ENCODE measurements at places on chromosomes 13 and 19.

DNA sequence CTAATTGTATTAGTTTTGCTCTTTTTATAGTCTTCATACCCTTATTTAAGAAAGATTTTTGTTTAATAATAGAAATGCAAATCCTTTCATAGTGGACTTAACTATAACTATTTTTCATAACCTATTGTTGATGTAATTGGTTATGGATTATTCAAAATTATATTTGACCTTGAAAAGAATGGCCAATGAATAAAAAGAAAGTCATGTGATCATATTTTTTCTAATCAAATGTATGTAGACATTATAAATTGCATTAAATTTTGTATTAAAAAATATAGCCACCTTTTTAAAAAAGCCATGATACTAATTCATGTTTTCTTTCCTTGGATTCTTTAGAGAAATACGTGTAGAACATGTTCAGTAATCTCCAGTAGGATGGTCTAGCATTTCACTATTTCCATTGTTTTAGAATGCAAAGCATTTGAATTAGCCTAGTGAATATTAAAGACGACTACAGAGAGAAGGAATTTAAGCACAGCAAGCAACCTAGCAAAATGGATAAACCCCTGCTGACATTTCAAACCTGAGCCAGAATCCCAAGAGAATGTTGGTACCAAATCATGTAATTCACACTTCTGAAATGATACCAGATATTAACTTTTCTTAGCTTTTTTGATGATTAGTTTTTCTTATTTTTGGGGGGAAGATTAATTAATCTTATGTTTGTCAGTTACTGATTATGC is 1297.4 kb upstream of the MIR17HG start:
- DNase-seq = no peak

DNA sequence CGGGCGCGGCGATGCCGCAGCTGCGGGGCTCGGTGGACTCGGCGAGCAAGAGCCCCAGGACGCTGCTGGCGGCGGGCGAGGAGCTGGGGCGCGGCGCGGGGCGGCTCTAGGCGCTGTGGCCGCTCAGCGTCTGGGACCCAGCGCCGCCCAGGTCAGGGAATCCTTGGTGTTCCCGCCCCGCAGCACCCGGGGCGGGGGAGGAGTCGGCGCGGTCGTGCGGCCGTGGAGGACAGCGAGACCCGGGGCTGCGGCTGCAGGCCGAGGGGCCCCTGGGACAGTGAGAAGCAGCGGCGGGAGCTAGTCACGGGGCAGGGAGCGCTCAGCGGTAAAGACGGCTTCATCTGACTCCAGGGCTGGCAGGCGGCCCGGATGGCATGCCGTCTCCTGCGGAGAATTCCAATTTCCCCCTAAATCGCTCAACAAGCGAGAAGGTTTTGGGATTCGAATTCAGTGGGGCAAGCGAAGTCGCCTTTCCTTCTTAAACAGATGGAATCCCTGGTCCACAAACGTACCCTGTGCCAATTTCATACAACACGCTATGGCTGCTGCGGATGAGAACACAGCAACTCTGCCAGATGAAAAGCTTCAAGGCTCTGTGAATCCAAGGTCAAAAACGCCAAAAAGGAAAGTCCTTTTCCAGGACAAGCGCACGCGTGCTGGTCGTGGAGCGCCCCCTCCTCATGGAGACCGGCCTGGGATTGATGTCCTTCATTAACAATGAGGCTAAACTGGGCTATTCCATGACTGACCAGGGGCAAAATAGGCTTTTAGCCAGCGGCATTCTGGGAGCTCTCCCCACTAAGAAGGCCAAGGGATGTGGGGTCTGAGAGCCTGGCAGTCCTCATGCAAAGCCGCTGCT is 4.2 kb upstream of the ZSCAN4 start:
- no peak for DNase-seq

GRCh38 chr13:111225810-111226546 is 94.5 kb upstream of the TEX29 start:
- no peak for DNase-seq

DNA sequence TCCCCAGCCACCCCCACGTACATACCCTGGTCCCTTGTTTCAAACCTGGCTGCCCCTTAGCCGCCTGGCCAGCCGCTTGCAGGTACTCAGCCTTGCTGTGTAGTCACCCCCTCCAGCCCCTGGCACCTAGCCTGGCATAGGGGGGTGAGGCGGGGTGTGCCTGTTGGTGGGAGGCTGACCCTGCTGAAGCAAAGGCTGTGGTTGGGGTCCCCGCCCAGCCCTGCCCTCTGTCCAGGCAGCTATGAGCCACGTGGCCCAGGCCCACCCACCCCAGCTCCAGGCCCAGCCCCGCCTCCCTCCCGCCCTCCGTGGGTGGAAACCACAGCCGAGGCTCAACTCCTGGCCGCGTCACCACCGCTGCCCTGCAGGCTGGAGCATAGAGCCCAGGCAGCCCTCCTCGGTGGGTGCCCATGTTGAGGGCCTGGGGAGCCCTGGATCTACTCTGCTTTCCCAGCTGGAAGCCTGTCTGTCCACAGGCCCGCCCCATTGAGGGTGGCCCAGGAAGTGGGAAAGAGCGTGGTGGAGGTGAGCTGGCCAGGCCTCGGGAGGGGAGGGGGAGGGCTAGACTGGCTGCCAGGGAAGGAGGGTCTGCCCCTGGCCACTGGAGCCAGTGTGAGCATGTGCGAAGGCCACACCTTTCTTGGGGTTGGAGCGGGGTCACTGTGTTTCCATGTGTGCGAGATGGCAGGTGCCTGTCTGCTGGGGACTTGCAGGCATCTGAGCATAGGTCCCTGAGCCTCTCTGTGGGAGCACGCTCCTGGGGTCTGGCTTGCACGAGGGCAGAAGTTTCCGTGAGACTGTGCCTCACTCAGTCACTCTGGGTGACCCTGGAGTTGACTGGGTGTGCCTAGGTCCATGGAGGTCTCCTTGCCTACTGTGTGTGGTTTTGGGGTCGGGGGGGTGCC is 31.0 kb downstream of the PAK4 start:
- no peak for DNase-seq

- DNase-seq = no peak
These were observed 2.8 kb downstream of the TBC1D17 start for GRCh38 chr19:49880162-49880869.

DNA sequence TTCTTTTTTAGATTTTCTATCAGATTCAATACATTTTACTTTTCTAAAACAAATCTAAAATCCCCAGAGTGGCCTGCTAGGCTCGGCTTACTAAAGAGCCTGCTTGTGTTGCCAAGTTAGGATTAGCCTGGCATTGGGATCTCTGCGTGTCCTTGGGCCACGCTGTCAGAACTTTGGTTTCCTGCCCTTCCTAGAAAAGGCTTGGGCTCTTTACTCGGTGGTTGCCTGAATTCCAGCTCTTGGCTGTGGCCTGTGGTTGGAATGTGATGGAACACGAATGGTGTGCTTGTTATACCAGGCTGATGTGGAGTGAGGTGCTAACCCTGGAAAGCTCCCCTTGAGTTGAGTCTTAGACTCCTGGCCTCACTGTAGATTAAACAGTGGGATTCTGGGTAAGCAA is 8.5 kb downstream of the SPATA13 start:
- DNase-seq = no peak

DNA sequence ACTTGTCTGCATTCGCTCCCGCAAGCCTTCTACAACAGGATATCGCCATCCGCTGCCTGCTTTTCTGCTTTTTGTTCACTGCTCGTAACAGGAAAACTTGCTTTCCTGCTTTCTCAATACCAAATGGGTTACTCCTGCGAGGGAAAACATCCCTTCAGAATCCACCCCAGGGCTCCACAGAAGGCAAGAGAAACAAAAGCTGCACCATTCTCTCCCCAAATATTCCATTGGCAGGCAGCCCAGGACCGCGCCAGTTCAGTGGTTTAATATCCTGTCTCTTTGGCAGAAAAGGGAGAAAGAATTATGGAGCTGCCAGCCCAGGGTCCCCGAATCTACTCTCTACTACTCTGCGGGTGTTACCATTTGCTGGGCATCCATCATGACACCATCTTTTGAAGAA is 84.7 kb upstream of the DOCK9 start:
- DNase-seq = no peak

DNA sequence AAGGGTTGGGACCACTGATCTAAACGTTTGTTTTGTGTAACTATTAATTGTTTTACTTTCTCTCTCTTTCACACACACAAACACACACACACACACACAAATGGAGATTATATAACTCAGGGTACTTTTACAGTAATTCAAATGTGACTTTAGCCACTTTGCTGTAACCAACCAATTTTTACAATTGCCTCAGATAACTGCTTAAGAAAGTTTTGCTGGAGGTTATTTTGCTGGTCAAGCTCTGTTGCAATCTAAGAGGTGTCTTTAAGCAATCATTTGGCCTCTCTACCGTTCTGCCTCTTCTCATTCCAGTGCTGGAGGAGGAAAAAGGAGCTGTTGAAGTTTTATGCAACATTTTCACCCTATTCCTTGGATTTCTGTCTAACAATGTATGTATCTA is 63.0 kb downstream of the TBC1D4 start:
- DNase-seq = no peak

DNA sequence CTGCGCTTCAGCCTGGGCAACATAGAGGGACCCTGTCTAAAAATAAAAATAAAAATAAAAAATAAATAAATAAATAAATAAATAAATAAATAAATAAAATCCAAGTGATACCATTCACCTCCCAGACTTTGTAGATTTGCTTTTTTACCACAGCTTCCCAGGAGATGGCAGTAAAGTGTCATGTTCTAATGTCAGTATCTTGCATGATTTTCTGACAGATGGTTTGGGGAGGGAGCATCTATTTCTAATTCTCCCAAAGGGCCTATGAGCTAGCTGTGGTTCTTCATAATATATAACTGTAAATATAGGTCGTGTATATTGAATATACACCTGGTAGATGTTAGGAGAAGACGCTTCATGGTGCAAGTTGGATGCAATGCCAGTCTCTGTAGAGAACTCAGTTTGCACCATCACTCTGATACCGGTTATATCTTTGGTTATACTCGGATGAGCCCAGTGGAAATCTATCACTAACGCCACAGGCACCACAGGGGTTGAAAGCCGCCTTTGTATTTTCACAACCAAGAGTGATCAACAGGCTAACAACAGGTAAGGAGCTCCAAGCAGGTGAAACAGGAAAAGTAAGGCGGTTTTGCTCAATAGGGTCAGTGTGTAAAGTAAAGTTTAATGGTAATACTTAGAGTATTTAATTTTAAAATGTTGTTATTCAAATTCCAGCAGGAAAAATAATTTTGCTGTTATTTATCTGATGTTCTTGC is 13.9 kb downstream of the APLP1 start:
- DNase-seq = peak; percentile 51

- DNase-seq = no peak
These were observed 560.9 kb upstream of the PCDH9 start for GRCh38 chr13:67791047-67791446.

DNA sequence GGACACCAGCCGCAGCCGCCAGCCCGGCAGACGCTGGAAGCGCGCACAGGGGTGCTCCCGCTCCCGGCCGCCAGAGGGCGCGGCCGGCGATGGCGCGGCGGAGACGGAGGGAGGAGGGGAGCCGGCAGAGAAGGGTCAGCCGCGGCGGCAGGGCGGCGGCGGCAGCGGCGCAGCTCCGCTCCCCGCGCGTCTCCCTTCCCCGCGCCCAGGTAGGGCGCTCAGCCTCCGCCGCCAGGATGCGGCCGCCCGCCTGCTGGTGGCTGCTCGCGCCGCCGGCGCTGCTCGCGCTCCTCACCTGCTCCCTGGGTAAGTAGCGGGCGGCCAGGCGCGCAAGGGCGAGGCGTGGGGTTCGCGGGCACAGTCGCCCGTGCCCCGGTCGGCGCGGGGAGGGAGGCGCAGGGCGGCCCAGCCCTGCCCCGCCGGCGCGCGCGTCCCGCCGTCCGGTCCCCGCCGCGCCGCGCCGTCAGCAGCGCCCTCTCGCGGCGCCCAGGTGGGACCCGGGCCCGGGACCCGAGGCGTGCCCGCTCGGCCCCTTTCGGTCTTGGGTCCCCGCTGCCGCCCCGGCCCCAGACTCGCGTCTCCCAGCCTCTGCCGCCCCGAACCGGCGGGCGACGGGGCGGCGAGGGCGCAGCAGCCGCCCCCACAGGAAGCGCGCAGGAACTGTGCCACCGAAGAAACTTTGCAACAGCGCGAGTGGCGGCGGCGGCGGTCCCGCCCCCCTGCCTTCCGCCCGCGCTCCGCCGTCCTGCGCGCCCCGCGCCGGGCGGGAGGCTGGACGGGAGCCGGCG is at the start of gene B3GLCT:
B3GLCT (plus strand) TSS at position 127 of the 788 bp plus-strand sequence; CDS start at position 237, 110 bp downstream.
- peak; percentile 66 for DNase-seq

DNA sequence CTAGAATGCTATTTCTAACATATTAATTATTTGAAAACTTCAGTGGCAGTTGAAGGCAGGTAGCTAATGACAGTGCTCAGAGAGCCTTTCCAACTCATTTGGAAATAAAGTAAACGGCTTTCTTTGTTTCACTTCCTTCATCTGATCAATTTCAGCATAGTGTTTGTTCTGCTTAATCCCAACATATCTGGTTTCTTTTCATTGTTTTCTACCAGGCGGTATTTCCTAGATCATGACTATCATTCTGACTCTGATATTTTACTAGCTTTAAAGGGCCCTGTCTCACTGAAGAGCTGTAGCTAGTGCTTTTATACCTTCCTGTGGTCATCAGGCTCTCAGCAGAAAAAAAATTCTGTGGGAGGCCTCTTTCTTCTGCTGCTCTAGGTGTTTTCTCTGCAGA is 178.6 kb downstream of the RBM26 start:
- DNase-seq = no peak

- DNase-seq = peak; percentile 34
These were observed 1.1 kb downstream of the PPP1R12C start for GRCh38 chr19:55116232-55116858.

GRCh38 chr13:28761586-28761985 is 42.8 kb upstream of the SLC46A3 start:
- no peak for DNase-seq

DNA sequence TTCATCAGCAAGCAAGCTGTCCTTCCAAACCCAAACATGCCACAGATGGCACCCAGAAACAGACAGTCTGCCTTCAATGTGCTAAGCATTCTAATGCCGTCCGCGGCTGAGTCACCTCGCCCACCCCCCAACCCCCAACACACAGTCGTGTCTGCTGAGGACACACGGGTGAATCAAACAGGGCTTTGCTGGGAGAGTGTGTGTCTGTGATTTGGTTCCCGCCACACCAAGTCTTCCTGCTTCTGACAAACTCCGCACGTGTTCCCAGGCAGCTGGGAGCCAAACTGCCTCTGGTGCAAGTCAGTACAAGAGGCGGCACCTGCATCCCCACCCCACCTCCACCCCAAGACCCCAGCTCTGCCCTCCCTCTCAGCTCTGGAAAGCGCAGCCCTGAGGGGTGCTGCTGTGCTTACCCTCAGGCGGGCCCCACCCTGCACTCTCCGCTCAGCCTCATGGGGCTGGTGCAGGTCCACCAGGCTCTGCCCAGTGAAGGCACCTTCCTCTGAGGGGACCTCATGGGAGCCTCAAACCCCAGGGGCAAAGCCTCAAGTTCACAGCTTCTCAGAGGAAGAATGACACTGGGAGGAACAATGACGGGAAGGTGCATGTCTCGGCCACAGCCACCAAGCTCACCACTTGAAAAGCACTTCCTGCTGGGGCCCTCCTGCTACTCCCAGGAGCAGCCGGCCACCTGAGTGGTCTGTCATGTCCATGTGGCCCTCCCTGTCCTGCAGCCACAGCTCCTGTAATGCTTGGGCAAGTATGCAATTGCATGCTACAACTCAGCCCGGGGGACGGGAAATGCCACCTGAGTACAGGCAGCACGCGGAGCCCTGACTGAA is 15.0 kb upstream of the SLC35E1 start:
- DNase-seq = peak; percentile 62

- DNase-seq = no peak
These were observed 101.5 kb upstream of the FNDC3A start for GRCh38 chr13:48874165-48874564.
